ENCODE measurements at places on chromosomes 2 and 18.

GRCh38 chr18:57951117-57951796 lies 92.8 kb upstream of the NEDD4L start:
- no peak for DNase-seq

DNA sequence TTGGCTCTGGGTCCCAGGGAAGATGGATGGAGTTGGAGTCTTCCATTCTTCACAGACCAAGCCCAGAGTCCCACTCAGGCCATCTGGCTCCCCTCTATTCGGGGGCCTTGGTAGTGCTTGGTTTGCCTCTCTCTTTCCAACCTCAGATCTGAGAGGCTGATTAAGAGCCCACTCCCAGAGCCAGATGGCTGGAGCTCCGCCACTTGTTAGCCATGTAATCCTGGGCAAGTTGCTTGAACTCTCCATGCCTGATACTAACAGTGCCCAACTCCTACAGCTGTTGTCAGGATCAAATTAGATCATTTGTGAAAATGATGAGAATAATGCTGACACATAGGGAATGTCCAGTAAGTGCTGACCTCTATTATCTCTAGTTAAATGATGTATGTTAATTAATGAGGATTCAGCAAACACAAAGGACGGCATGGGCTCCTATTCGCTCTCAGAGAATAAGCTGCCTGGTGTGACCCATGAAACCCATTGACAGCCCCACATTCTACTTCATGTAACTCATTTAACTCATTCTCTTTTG lies 46.6 kb upstream of the SLC14A1 start:
- no peak for DNase-seq

GRCh38 chr2:235707411-235708096 lies 213.7 kb downstream of the AGAP1 start:
- no peak for DNase-seq

DNA sequence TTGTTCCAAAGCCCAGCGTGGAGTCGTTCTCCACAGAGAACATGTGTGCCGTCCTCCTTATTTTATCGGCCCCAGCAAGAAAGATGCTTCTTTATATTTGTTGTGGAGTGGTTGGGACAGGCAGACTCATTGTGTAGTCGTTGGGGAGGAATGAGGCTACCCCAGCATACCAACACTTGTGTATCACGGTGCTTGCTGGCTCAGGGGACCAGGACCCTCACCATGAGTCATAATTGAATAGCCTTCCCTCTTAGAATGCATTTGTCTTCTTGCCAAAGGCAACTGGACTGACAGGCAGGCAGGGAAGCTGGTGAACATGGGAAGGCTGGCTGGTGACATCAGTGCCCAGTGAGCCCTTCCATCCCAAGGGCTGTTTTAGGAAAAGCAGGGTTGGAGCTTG lies 4.7 kb downstream of the CAPN10 start:
- DNase-seq = no peak

DNA sequence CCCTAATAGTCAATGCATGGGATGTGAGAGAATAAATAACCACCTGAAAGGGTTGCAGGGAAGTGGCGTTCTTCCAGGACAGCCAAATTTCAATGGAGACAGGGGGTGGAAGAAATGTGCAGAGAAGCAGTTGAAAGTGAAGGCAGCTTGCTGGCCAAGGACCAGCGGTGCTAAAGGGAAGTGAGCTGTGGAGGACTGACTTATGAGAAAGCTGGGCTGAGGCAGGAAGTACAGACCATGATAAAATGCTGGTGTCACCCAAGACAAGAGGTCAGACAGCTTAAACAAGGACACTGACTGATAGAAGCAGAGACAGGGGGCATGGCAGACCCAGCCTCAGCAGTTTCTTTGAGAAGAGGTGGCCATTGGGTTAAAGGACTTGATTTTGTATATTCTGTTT lies 106.7 kb downstream of the DTNB start:
- DNase-seq = no peak

- DNase-seq = no peak
Measured at GRCh38 chr18:13471971-13472628, 253.5 kb downstream of the LDLRAD4 start.
